ENCODE measurements at places on chromosomes 5 and 9.

DNA sequence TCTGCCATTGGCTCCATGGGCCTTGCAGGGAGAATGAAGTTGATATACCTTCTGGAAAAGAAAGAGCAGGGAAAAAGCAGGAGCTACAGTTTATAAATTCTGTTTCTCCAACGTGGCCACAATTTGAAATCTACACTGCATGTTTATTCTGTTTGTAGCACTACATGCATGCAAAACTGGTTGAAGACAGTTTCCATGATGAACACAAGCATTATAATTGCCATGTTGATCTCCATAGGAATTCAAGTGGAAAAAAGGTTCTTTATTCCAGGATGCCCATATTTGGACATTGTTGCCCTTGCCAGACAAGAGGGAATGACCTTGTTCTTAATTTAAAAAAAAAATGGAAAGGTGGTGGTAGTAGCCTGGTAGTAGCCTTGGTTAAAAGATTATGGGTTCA, 69.2 kb upstream of the PALM2AKAP2 start:
- no peak for DNase-seq

- no peak for DNase-seq
Observed at GRCh38 chr5:59061377-59061776, 478.5 kb downstream of the RAB3C start.

GRCh38 chr9:33381231-33381791, 21.1 kb downstream of the AQP7 start:
- DNase-seq: no peak

DNA sequence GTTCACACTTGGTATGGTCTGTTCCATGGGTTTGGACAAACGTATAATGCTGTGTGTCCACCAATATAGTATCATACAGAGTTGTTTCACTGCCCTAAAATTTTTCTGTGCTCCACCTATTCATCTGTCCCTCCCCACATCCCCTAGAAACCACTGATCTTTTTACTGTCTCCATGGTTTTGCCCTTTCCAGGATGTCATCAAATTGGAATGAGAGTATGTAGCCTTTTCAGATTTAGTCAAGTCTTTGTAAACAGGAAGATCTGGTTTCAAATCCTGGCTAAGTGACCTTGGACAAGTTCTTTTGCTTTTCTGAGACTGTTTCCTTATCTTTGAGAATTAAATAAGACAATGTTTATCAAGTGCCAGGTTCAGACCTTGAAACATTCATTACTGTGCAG, 13.2 kb upstream of the LVRN start:
- DNase-seq: no peak

DNA sequence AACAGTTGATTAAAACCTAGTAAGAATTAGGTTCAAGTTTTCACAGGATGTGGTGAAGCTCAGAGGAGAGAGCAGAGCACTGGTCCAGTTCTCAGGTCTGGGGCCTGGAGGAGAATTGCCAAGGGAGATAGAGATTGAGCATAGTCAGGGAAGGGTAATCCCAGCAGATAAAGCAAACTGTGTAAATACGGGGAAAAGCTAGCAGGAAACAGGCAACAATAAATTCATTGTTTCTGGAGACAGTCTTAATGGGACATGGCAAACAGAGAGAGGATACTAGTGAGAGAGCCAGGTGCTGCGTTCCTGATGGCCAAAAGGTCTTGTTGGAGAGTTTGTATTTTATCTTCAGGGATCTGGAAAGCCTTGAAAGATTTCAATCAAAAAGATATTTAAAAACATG, 333.0 kb downstream of the PDE4D start:
- no peak for DNase-seq

DNA sequence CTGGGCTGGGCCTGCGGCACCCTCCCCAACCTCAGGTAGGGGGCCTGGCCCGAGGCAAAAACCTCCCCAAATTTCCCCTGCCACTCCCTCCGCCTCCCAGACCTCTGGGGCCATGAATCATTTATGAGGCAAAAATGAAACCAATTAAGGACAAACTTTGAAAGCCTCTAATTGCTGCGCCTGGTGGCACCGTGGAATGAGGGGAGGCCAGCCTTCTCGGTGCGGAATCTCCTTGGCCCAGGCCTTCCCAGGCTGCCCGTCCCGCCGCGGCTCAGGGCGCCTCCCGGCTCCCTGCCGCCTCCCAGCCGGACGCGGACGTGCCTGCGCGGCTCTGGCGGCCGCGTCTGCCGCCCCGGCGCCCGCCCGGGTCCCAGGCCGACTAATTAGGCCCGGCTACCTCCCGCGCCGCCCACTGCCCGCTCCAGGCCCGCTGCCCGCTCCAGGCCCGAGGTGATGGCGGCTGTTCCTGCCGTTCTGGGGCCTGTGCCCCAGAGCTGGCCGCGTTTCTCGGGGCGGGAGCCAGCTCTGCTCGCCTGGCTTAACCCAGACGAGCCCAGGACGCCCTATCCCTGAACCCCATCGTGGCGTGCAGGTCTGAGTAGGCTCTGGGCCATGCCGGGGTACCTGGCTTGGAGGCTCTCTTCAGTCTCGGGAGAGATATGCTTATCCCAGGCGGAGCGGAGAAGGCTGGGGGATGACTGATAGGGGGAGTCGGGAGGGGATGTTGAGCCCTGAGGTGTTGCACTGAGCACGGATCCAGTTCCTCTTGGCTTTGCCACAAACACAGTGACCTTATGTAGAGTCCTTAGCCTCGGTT, 20.1 kb downstream of the CXXC5 start:
- no peak for DNase-seq

DNA sequence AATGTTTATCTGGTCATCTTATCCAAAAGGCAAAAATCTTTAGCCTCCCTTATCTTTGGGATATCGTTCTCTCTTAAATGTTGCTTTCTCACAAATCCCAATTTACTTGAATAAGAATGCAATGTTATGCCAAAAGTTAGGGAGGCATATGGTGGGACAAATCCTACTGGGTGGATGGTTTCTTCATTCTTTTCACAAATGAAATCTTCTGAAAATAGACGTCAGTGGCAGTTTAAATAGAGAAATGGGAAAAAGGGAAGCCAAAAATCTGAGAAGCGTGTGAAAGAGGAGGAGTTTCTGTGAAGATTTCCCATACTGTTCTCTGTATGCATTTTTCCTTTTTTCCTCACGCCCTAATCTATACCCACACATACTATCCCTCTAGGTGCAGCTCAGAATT, 2.5 kb upstream of the PCDHAC1 start:
- no peak for DNase-seq

DNA sequence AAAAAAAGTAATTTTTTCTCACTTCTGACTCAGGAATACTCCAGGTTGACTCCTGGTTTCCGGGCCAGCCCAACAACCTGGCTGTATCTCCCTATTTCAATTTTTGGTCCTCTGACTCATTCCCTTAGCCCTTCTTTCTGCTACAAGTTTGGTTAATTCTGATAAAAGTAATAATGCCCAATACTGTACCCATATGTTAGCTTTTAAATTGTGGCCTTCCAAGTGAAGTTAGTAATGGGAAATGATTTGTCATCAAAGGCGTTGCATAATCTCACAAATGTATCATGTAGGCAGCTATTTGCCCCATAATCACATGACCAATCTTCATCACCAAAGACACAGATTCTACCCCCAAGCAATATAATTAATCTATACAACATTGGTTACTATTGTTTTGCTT, 31.1 kb upstream of the BNC2 start:
- no peak for DNase-seq

DNA sequence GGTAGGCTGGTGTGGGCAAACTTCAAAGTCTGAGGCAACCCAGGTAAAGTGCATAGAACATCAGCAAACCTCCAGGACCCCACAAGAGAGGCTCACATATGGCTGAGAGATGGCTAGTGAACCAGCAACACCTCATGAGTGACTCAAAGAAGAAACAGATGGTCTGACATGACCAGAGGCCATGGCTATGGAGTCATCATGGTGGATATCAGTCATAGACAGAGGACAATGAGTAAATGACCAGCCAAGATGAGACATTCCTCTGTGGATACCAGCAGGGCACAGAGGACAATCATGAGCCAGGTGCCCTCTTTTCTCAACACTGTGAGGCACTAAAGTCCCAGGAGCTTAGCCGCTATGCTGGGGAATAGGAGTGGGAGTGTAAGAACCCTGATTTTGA, 180.8 kb downstream of the RASEF start:
- no peak for DNase-seq

GRCh38 chr9:14515571-14516198, 177.5 kb downstream of the ZDHHC21 start:
- no peak for DNase-seq

- DNase-seq: no peak
Observed at GRCh38 chr5:141858079-141858765, 20.0 kb downstream of the PCDH1 start.

- no peak for DNase-seq
Observed at GRCh38 chr9:76629205-76629990, 134.8 kb upstream of the PCA3 start.

DNA sequence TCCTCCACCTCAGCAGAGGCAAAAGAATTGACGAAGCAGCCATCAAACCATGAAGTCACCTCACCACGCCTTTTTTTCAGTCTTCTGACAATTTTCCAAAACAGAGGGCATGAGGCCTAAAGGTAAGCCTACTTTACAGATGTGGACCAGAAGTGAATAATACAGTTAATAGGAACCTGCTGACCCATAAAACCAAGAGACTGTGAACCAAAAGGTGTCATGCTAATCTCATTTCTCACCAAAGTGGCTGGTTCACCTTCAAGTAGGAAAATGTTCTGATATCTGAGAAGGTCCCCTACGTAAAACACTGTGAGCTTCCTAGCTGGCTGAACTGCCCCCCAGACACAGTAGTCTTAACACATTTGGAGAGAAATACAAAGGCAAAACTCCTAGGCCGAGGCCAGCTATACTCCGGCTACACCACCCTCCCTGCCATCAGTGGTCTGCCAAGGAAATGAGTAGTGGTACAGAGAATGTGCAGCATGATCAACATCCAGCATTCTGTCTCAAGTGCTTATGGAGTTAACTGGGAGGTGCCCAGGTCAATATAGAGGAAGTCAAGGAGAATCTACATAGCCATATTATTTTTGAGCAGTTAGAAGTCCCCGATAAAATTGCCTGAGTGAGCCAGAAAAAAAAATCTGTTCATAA, 19.3 kb upstream of the F2RL2 start:
- no peak for DNase-seq

DNA sequence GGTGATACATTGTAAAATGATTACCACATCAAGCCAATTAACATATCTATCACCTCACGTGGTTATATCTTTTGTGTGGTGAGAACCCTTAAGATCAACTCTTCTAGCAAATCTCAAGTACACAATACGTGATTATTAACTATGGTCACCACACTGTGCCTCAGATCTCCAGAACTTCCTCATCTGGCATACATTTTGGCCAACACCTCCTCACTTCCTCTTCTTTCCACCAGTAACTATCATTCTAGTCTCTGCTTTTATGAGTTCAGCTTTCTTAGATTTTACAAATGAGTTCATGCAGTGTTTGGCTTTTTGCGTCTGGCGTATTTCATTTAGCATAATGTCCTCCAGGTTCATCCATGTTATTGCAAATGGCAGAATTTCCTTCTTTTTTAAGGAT, 35.8 kb downstream of the PRKACG start:
- no peak for DNase-seq

DNA sequence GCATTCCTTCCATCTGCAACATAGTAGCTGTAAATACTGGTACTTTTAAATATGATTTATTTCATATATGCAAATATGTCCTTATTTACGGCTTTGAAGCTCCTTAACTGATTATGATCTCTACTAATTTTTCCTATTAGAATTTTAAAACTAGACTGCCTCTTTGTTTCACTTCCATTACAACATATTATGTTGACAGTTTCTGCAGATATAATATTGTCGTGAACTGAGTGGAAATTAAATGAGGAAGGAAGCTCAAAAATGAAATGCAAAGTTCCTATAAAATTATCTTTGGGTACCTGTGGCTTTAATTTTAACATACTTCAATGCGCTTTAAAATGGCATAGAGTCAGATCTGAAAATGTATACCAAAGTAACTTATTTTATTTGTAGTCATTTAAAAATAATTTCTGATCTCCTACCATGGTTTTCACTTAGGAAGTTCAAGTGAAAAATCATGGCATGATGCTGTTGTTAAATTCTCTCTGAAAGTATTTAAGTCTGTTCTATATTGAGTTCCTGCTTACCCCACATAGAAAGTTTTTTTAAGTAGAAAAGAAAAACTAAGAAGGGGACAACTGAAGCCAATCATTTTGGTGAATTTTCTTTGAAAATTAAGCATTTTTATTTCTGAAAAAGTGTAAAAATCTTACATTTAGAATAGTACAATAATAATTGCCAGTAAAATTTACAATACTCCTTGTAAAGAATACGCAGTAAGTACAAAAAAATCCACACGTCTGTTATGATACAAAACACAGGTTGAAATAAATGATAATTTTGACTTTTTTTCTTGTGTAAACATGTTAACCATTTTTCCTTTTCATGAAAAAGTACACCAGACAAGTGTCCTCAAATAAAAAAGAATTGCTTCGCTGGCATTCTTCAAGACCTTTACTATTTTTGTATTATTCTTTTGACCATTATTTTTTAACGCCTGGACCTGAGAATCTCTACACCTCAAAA, 2.6 kb downstream of the FOXD1 start:
- DNase-seq: no peak

- DNase-seq: no peak
Observed at GRCh38 chr9:35646153-35646532, 4.6 kb downstream of the SIT1 start.

- DNase-seq: no peak
Observed at GRCh38 chr5:132006331-132007120, 4.9 kb downstream of the ACSL6 start.

DNA sequence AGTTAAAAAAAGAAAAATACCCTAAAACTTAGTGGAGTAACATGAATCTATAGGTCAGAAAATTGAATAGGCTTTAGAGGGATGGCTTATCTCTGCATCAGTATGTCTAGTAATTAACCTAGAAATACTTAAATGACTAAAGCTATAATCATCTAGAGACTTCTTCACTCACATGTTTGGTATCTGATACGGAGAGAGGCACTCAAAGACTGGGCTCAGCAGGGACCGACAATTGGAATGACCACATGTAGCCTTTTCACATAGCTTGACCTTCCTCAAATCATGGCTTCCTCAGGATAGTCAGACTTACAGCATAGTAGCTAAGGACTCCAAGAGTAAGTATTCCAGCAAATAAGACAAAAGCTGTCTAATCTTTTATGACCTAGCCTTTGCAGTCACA, 105.3 kb upstream of the RORB start:
- DNase-seq: no peak

DNA sequence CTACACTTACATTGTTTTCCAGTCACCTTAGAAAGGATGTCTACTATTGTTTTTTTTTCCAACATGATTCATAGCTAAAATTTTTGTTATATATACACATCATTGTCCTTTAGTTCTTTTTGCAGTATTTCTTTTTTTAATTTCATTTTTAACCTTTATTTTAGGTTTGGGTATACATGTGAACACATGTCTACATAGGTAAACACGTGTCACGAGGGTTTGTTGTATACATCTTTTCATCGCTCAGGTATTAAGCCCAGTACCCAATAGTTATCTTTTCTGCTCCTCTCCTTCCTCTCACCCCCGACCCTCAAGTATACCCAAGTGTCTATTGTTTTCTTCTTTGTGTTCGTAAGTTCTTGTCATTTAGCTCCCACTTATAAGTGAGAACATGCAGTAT, 19.0 kb downstream of the IFNA5 start:
- no peak for DNase-seq

GRCh38 chr5:58813855-58814254, 231.0 kb downstream of the RAB3C start:
- DNase-seq: no peak
